ENCODE measurements at places on chromosomes 12 and 14.

DNA sequence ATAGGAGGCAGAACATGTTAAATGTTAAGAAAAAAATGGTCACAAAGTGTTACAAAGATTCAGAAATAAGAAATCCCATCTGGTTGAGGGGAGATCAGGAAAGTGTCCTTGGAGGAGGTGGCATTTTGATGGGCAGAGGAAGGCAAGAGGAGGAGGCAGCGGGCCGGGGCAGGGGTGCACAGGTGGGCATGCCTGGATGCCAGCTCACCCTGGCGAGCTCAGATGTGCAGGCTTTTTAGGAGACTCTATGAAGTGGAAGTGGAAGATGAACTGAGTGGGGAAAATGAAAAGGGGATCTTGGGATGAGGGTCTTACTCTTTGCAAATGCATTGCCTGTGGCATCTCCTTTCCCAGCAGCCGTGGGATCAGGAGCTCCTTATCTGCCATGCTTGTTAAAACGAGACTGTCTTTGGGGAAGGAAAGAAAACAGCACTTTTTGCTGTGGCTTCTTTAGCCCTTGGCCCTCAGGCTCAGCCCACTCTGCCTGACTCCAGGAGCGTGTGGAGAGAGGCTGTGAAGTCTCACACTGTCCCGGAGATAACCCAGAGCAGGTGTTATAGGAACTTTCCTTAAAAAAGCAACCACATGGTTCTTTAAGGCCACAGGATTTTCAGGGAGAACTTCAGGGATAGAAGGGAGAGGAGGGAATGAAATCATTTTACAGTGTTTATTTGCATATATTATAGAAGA lies 62.6 kb downstream of the ELK3 start:
- DNase-seq: no peak

DNA sequence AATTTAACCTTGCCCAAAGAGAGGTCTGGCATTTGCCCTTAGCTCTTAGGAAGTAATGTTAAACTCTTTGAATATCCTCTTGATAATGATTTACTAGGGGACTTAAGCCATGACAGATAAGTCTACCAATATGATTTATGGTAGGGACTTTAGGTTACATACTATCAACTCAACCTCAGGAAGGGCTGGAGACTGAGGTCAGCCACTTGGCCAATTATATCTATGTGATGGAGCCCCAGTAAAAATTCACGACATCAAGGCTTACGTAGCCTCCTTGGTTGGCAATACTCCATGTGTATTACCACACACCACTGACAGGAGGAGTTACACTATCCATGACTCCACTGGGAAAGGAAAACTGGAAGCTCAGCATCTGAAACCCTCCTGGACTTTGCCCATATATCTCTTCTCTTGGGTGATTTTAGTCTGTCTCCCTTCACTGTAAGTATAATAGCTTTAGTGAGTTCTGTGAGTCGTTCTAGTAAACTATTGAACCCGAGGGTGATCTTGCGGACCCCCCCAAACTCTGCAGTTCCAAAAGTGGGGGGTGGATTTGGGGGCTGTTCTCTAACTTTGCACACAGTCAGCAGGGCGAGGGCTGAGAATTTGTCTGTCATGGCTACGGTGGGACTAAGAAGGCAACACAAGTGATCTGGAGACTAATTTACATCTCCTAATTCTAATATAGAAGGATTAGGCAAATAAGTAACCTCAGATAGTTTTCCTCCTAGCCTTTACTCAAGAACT lies 62.3 kb downstream of the R3HDM2 start:
- DNase-seq: no peak

- no peak for DNase-seq
These were observed 17.5 kb upstream of the SLCO1B3 start for GRCh38 chr12:20792971-20793370.

DNA sequence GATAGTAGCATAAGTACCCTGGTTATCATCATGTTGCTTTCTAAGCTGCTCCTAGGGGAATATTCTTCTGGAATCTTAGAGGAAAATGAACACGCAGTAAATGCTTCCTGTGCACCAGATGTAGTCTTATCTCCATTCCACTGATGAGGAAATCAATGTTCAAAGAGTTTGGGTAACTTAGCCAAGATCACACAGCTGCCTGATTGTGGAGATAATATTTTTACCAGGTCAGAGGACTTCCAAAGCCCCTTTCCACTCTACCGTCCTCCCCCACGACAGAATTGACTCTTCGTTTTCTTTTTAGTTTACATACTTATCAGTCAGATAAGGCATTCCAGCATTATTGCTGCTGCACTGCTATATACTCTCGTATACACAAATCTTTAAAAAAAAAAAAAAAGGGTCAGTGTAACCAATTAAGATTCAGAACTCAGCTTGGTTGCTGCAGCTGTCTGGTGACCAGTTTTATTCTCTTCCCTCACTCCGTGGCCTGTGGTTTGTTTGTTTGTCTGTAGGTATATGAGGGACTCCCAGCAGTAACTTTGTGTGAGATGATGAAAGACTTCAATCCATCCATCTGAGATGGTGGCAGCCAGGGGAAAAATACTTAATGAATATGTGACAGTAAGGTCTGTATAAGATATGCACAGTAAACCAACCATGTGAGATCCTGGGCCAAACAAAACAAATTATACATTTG lies 110.5 kb downstream of the TGFB3 start:
- DNase-seq: no peak

- DNase-seq: peak; percentile 64
These were observed 5.4 kb downstream of the C1QL4 start for GRCh38 chr12:49331380-49332222.

DNA sequence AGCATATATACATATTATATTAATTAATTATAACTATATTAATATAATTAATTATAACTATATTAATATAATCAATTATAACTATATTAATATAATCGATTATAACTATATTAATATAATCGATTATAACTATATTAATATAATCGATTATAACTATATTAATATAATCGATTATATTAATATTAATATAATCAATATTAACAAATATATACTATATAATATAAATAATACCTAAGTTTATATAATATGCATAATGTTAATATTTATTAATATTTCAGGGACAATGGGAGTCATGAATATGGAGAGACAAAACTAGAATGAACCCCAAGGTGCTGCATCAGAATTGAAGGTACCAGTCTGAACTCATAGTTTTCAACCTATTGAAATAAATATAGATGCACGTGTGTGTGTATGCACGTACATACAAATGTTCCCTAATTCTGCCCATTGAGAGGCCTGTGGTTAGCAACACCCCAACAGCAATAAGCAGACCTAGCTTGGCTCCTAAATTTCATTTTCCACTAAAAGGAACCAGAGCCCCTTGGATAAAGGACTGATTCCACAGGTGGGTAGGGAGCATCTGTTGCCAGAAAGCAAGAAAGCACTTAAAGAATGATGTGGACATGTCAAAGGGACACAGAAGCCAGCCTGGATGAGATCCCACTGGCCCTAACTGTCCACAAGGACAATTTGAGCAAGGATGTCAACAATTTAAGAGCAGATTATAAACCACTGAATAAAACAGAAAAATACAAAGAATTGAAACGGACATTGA lies 21.3 kb downstream of the SSH1 start:
- no peak for DNase-seq

DNA sequence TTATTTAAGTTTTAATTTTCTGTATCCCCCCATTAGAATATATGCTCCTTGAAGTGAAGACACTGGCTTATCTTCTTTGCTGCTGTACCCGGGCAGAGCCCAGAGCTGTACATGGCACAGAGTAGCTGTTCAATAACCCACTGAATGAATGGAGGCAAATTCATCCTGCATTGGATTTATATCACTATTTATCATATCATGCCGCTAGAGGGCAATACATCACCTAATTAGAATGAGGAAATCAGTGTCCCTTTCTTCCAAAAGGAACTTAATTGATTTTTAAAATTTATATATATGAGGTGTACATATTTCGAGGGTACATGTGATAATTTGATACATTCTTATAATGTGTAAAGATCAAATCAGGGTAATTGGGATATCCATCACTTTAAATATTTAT lies 89.2 kb upstream of the TMEM260 start:
- DNase-seq: no peak

GRCh38 chr14:95265106-95266094 lies 54.3 kb downstream of the CLMN start:
- peak; percentile 17 for DNase-seq

- DNase-seq: peak; percentile 45
These were observed 1.9 kb downstream of the DUSP16 start for GRCh38 chr12:12560587-12561370.

- DNase-seq: peak; percentile 45
These were observed 3.6 kb downstream of the ZNF839 start for GRCh38 chr14:102323102-102323501.

- DNase-seq: no peak
These were observed 53.4 kb downstream of the ZFC3H1 start for GRCh38 chr12:71610031-71610795.

- DNase-seq: no peak
These were observed 735 bp upstream of the OTX2 start for GRCh38 chr14:56810836-56811592.

DNA sequence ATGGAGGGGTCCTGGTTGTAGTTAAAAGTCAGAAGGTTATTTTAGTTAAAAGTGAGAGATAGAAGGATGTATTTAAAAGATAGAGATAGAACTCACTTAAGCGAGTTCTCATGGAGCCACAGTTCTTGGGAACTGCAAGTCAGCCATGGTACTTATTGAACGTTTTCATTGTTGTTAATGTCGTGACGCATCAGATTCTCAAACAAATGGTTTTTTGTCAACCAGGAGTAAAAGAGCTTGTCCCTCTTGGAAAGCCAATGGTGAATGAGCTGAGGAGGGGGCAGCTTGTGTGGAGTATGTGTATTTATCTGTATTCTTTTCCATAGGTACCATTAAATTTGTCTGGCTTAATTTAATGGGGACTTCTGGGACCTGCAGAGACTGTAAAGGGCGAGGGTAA lies 68.6 kb downstream of the FIGNL2 start:
- DNase-seq: no peak

DNA sequence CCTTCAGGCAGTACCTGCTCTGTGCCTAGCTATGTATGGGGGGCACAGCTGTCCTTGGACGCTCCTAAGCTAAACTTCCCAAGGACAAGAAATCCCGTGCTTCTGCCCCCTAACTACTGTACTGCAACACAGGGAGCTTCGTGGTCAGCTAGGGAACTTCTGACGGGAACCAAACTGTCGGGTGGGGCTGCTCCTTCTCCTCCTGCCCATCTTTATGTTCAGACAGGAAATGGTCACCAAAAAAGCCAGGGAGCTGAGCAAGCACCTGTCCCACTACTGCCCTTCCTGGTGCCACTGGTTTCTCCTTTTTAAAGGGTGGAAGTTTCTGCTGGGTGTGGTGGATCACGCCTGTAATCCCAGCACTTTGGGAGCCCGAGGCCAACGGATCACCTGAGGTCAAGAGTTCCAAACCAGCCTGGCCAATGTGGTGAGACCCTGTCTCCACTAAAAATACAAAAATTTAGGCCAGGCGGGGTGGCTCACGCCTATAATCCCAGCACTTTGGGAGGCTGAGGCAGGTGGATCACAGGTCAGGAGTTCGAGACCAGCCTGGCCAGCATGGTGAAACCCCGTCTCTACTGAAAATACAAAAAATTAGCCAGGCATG lies 26.6 kb downstream of the PXN start:
- DNase-seq: no peak

DNA sequence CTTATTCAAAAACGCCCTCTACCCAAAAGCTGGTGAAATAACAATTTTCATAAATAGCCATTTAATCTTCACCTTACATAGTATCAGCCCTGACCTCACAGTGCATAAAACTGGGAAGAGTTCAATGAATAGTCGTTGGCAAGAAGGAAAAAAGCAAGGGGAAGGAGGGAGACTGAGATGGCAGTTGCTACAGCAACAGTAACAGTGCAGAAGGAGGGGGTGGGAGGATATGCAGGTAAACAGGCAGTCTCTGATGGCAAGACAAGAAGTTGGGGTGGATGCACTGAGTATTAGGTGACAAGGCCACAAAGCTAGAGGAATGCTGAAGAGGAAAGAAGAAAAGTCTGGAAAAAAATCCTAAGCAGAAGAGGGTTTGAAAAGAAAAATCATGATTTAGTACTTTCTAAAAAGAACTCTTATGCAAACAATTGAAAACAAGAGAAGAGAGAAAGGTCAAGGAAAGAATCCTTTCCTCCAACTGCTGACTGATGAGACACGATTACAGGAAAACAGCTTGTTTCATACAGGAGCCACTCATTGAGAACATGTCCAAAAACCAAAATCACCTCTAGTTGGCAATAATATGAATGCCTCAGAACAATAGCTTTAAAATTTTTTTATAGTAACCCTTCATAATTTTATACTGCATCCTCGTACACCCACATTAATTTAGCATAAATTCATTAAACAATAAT lies 56.0 kb downstream of the DCAF5 start:
- no peak for DNase-seq

DNA sequence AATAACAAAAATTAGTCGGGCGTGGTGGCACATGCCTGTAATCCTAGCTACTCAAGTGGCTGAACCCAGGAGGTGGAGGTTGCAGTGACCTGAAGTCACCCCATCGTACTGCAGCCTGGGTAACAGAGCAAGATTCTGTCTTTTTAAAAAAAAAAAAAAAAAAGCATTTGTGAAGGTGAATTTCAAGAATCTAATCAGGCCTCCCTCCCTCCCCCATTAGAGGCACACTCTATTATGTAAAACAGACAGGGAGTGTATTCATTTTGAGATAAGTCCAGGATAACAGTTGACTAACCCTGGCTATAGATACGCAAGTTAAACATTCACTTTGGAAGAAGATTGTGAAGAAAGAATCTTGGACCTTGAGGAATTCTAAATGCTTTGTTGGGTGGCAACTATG lies 2.9 kb downstream of the RESF1 start:
- no peak for DNase-seq

GRCh38 chr12:70652451-70652850 lies 15.2 kb upstream of the PTPRB start:
- no peak for DNase-seq

DNA sequence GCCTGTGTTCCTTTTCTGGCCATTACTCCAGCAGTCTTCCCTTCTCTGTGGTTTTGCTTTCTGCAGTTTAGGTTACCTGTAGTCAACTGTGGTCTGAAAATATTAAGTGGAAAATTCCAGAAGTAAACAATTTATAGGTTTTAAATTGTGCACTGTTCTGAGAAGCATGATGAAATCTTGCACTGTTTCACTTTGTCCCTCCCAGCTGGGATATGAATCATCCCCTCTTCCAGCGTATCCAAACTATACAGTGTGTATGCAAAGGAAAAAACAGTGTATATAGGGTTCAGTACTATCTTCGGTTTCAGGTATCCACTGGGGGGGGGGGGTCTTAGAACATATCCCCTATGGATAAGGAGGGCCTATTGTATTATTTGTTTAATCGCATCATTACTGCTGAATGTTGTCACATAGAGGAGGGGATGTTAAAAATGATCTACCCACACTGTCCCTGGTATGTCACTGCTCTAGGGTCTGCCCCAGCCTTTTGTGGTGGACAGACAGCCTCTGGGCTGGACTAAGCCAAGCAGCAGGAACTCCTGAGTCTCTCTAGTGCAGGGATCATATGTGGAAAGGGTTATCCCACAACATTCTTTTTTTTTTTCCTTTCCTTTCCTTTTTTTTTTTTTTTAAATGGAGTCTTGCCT lies 109.1 kb upstream of the MAX start:
- no peak for DNase-seq

DNA sequence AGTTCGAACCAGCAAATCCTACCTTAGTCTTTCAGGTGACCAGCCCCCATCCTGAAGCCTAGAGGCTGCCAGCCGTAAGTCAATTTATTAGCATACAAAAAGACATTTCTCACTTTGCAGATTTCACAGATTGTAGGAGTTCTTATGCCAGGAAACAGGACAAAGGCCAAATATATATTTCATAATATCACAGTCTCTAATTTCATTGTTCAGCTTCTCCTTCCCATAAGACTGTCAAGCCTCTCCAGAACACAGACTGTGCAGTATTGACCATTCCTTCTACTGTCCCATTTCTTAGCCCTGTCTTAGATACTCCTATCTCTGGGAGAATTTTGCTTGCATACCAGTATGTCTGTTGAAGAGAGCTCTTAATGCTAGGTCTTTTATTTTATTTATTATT lies 89.2 kb upstream of the RESF1 start:
- no peak for DNase-seq
